Kidney capillary endothelial cell (primary cell): ENCODE measurements at places on chromosomes 5 and 9.

DNA sequence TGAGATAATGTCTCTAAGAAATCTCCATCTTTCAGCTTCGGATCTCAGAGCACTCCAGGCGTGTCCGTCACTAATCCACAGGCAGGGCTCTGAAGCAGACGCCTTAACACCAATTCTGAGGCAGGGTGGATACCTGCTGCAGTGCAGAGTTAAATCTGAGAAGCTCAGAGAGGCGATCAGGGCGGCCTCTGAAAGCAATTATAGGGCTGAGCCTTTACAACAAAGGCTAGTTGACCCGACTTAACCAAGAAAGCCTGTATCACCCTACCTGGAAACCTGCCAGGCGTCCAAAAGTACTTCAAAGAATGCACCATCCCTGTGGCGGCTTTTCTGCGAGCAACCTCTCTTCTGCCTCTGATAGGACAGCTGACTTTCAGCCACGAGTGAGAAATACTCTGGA lies 134.8 kb upstream of the MSX2 start:
- DNase-seq: no peak

DNA sequence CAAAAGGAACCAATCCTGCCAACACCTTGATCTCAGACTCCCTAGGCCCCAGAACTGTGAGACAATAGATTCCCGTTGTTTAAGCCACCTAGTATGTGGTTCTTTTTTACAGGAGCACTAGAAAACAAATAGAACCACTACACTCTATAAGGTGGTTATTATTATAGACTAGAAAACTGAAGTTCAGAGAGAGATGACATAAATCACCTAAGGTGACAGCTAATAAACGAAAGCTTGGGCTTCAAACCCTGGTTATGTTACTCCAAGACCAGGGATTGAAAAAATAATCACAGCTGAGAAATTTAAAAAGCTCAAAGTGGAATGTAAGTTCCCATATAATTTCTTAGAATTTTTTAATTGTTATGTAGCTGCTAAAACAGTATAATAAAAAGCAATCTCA lies 716.2 kb upstream of the DMAC1 start:
- DNase-seq: no peak

DNA sequence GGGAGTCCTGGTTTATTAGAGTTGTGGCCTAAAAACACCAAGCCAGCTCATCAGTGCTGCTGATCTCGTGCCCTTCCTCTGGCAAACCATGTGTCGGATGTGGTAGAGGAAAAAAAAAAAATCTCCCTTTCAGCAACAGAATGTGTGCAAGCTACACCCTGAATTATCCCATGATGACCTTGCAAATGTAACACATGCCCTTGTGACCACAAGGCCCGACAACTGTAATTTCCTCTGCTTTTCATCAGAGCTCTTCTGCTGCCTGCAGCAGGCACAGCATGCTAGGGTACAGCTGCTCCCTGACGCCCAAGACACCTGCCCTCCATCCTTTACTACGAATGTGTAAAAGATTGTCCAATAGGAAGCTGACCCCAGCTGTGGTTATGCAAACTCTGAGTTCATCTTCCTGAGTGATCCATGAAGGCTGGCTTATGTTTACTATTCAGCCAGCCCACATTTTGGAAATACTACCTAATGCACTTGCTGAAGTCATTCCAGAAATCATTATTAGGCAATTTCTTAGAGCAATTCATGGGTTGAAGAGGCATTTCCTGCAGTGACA lies 14.6 kb upstream of the BNC2 start:
- no peak for DNase-seq

DNA sequence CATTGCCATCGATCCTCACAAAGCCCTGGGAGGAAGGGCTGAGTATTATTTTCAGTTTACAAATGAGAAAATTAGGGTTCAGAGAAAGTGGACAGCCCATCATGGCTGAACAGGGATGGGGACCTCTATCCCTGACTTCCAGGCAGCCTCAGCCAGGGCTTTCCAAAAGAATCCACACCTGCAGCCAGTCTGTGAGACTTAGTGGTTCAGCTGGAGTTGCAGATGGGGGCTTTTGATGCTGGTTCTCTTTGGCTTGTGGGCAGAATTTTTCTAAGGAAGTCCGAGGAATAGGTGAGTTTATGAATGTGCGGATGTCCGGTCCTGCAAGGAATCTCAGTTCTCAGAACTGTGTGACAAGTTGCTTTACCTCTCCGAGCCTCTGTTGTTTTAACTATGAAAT lies 138.1 kb downstream of the RGS3 start:
- no peak for DNase-seq

DNA sequence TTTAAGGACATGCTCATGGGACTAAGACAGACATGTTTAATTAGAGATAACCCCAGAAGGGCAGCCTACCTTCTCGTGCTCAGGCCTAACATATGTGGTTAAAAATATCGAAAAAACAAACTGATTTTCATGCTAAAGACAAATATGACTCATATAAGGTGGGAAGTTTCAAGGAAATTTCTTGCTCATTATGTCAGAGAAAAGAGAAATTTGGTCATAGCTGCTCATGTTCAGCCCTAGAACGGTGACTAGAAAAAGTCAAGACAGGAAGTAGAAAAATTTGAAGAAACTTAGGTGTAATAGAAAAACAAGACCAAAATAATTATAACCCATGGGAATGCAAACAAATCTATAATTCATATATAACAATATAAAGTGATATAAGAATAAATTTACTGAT lies 120.6 kb downstream of the PRDM9 start:
- DNase-seq: no peak

- DNase-seq: peak; percentile 32
Observed at GRCh38 chr9:87950765-87951488, 23.4 kb downstream of the CDK20 start.

- no peak for DNase-seq
Observed at GRCh38 chr9:119159386-119159785, 209.8 kb downstream of the BRINP1 start.

- DNase-seq: no peak
Observed at GRCh38 chr9:95874989-95875304, 544 bp upstream of the ERCC6L2 start.

DNA sequence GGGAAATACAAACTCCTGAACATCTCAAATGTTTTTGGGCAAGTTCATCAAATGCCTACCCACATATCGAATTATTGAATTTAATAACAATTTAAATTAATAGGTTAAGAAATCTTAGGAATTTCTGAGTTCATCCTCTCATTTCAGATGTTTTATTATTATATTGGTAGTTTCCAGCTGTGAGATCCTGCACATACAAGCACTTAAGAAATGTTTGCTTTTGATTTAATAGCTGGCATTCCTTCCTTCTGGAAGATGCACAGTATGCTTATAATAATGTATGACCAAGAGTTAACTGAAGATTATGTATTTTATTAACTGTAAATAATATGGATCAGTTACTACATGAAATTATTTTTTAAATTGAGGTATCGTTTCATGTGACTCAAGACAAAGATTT lies 13.9 kb downstream of the TNPO1 start:
- no peak for DNase-seq

DNA sequence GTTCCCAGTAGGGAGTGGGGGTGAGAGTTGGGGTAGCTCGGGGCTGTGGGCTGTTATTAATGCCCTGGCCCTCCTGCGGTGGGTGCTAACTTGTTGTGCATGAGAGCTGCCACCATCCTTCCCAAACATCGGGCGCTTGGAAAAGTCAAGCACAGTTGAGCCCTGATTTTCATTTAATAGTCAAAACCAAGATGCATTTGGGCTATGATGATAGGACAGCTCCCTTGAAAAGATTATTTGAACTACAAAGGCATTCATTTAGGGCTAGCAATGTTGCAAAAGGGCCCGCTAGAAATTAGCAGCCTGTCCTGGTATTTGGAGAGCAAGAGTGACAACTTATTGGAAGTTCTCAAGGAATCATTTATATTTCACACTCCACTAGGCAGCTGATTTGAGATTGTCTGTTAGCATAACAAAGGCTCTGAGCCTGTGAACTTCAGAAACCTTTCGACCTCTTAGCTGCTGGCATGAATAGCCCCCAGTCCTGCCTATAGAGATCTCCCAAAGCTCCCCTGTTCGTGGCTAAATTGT lies 128.2 kb upstream of the TMEM161B start:
- DNase-seq: no peak

DNA sequence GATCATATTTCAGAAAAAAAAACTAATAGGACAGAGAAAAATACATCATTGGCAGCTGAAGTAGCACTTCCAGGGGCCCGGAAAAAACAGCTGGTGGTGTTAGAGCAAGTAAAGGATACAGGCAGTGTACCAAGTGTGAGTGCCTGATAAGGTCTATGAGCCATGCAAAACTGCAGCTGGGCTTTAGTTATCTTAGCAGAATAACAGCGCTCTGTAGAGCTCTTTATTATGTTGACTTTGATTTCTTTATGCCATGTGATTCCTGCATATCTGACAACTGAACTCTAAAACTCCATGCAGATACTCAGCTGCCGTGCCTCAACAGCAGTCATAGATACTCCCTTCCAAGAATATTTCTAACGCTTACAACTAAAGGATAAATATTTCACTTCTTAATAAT lies 119.5 kb downstream of the CAAP1 start:
- no peak for DNase-seq

DNA sequence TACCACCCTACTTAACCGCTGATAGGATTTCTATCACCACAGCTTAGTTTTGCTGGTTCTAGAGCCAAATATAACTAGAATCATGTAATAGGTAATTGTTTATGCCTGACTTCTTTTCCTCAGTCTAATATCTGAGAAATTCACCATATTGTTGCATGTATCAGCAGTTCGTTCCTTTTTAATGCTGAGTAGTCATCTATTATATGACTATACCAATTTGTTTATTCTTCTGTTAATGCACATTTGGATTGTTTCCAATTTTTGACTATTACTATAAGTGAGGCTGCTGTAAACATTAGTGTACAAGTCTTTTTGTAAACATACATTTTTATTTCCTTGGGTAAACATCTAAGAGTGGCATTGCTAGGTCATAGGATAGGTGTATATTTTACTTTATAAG lies 25.9 kb downstream of the CSNK1G3 start:
- no peak for DNase-seq

DNA sequence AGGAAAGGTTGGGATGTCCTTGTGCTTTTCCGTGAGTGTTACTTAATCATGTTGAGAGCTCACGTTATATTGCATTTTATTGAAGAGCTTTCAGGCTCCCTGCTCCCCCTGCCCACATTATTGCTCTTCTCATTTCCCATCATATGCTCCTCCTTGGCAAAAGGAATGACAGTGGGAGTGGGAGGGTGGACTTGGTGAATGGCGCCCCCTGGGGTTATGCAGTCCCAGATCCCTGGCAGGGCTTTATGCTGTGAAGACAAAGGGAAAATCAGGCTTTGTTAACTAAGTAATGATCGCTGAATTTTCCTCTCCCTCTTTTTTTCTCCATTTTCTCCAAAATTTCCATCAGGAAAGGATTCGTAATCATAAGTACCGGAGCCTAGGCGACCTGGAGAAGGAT lies 166.6 kb downstream of the SMARCA2 start:
- DNase-seq: no peak

DNA sequence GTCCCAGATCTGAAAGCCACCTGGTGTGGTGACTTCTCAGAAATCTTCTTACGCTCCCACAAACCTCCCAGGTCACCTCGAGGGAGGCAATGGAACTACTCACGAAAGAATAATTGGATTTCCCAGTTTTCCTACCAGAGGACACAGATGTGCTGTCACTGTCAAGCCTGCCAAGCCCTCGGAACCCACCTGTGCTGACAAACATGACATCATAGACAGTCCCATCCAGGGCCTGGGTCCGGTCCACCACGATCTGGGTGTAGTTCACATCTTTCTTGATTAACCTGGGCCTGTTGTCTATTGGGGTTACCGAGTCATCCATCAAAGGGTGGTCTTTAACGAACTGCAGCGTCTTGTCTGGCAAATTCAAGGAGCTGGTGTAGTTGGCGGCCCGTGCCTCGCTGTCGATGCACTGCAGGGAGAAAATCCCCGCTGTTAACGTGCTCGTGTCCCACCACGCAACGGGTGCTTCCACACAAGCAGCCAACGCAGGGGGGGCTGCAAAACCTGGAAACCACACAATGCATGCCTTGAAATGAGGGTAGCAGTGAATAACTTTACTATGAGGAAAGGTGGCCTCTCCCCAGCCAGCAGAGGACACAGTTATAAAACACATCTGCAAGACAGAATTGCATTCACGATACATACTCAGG lies 69.0 kb downstream of the SECISBP2 start:
- DNase-seq: no peak

DNA sequence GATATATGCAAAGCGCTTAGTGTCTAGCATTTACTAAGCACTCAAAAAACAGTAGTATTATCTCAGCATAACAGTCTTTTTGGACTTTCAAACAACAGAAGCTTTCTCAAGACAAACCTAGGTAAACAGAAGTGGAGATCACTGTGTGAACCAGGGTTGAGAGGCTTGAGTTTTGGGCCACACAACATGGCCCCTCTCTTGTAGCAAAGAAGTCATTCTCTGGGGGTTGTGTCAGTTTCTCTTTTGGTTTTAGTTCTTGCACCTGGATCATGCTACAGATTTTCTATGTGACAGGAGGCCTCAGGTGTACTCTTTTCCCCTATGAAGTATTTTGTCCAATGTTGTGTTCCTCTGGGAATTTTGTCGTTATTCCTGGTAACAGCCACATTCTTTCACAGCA lies 30.0 kb downstream of the INSYN2B start:
- no peak for DNase-seq

- DNase-seq: no peak
Observed at GRCh38 chr9:134396258-134396742, 70.0 kb downstream of the RXRA start.

DNA sequence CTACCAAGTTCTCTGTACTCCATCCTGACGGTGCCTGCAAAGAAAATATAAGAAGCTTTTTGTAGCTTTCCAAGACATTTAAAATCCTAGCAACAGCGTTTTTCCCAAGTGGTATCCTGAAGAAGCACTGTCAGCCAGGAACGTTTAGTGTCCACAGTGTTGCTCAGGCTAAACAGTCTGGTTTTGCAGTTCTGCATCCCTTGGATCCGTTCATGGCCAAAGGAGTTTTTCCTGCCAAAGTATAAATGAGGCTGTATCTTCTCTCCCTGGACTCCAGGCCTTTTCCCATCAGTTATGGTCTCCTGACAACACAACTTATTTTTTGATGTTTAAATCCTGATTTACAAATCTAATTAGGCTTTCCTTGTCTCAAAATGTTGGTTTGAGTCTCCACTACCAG lies 925.8 kb downstream of the TLE1 start:
- no peak for DNase-seq

GRCh38 chr5:110815916-110816605 lies 77.3 kb downstream of the SLC25A46 start:
- DNase-seq: peak; percentile 83

- DNase-seq: peak; percentile 68
Observed at GRCh38 chr5:64147849-64148441, 17.7 kb upstream of the RNF180 start.
